ENCODE measurements at places on chromosomes 1 and 21. TPM values are rescaled to one million over a fixed set of nuclear protein-coding genes. Genes with fewer than 3 reads are reported as not detected.

- DNase-seq, result no peak
Observed at GRCh38 chr1:199851439-199852140, 175.9 kb upstream of the NR5A2 start.

GRCh38 chr1:202568410-202568809, 141.8 kb downstream of the SYT2 start:
- no peak for DNase-seq

DNA sequence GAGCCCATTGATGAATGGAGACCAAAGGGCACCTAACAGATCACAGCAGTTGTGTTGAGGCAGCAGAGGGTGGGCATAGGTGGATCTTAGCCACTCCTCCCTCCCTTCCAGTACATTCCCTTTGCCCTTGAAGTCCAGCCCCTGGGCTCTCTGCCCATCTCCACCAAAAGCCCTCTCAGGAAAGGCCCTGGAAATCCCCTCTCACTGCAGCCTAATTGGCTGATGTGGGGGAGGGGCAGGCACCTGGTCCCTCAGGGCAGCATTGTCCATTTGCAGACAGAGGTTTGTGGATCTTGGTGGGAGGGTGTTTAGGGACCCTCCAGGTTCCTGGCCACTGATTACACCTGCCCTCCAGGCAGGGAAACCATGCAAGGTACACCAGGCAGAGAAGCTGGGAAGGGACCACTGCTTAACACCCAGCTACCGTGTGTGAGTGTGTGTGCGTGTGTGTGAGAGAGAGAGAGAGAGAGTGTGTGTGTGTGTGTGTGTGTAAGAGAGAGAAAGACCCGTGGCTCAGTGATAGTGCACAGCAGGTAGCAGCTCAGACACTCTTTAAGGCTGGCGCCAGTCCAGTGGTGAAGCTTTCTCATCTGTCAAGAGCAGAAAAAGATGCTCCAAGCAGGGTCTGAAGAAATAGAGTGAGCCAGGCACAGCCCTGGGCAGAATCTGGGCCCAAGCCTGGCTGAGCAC, 71.1 kb downstream of the MATN1 start:
- no peak for DNase-seq

GRCh38 chr1:70892930-70893329, 154.7 kb downstream of the PTGER3 start:
- no peak for DNase-seq

DNA sequence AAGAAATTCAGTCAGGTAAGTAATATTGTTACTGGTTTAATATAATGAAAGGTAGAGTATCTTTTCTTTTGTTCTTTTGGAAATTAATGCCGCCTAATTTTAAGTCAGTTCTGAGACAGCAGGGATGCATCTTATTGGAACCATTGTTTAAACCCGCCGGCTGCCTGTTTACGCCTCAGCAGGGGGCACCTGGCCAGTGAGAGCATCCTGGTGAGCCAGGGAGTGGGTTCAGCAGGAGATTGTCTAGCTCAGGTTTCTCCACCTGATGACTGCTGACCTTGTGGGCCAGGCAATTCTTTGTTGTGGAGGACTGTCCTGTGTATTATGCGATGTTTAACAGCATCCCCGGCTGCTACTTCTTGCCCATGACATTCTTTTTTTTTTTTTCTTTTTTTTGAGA, 30.2 kb downstream of the CHAF1B start:
- no peak for DNase-seq

DNA sequence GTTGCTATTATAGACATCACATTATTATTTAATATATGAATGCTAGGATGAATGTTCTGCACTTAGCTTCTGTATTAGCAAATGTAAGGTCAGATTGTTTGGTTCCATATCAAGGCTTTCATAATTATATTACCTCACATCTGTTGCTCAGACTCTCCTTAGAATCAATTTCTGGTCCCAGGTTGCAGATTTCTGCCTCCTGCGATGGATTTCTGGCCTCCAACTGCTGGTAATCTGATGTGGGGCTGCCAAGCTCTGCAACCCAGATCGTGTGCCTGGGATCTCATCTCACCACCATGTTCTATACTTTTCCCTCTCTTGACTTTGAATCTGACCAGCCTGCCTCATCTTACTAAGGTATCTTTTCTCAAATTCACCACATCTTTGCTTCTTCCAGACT, 25.2 kb downstream of the PLPPR5 start:
- DNase-seq, result no peak

GRCh38 chr1:42646056-42646455, 12.2 kb upstream of the PPIH start:
- no peak for DNase-seq

The FABP3 gene
- 4,001 TPM for total RNA-seq

The PHGDH gene
- total RNA-seq, result 1.3 TPM

The HHAT gene
- total RNA-seq, result 0.20 TPM

DNA sequence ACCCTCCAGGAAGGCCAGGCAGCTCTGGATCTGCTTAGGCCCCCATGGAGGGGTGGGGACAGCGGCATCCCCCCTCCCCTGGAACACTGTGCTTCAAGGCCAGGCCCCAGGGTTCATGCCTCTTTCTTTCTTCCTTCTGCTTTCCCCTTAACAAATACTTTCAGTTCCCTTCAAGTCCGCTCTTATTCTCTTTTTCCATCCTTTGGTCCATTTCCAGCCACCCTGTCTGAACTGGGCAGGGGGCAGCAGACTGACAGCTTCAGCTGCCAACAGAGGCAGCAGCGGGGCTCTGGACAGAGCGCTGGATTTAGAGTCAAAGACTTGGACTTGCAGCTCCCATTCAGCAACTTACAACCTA, 1.1 kb upstream of the CD244 start:
- no peak for DNase-seq

The ADAM30 gene
- not detected for total RNA-seq

GRCh38 chr1:21280011-21280471, 10.2 kb downstream of the ECE1 start:
- no peak for DNase-seq

DNA sequence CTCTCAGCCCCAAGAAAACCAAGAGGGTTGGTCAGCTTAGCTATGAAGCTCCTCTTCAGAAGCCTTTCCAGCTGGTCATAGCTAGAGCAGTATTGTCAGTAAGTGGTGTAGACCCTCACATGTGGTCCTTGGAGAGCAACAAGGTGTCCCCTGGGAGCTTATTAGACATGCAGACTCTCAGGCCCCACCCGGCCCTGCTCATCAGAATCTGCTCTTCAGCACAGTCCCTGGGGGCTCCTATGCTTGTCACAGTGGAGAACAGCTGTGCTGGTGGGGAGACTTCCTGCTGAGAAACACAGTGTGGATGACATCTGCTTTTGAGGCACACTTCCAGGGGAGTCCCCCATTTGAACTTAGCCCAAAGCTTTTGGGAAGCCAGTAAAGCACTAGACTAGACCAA, 21.9 kb upstream of the NEK2 start:
- no peak for DNase-seq

DNA sequence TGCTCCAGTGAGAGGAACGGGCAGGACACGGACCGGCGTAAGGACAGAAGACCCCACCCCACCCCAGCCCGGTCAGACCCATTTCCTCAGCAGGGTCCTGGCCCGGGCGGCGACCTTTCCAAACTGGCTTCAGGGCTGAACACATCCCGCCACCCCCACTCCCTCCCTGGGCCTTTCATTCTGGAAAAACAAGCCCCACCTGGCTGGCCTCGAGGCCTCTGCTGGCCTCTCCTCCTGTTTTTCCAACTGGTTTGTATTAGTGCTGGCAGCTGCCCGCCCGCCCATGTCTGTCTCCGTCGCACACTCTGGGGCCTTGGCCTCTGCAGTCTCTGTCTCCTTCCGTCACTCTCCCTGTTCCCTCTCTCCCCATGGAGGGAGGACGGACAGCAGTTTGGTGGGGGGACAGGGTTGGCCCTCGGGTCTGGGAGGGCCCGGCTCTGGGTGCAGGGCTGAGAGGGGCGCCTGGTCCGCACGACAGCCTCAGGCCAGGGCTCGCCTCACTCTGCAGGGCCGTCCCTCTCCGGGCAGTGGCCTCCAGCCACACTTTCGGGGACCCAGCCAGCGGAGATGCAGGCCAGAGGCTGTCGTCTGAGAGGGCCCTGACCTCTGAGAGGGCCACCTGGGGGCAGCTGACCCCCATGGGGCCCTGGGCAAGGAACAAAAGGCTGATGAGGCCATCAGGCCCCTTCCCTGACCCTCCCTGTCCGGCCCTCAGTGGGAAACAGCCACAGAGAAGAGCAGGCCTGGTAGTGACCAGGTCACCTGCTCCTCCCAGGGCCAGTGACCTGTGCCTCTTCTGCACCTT, 1.5 kb upstream of the MXRA8 start:
- DNase-seq, result peak; percentile 63

GRCh38 chr1:82969340-82969739, 1029.6 kb downstream of the TTLL7 start:
- DNase-seq, result no peak

Measured in psoas muscle (tissue), 8 donors.